Right ventricle myocardium superior (tissue), 1 donor: ENCODE measurements at places on chromosomes 1 and 21. TPM values are rescaled to one million over a fixed set of nuclear protein-coding genes. Genes with fewer than 3 reads are reported as not detected.

PLPP3 gene
- total RNA-seq = 117 TPM

GRCh38 chr1:65377496-65378246 is 42.8 kb upstream of the LEPR start:
- no peak for DNase-seq

SMG5 gene
- 82.4 TPM for total RNA-seq

EPHA10 gene
- total RNA-seq = 0.13 TPM

GRCh38 chr1:167650269-167651160 is 20.5 kb downstream of the RCSD1 start:
- peak; percentile 69 for DNase-seq

- no peak for DNase-seq
Measured at GRCh38 chr1:90831910-90832309, 114.8 kb upstream of the BARHL2 start.

DNA sequence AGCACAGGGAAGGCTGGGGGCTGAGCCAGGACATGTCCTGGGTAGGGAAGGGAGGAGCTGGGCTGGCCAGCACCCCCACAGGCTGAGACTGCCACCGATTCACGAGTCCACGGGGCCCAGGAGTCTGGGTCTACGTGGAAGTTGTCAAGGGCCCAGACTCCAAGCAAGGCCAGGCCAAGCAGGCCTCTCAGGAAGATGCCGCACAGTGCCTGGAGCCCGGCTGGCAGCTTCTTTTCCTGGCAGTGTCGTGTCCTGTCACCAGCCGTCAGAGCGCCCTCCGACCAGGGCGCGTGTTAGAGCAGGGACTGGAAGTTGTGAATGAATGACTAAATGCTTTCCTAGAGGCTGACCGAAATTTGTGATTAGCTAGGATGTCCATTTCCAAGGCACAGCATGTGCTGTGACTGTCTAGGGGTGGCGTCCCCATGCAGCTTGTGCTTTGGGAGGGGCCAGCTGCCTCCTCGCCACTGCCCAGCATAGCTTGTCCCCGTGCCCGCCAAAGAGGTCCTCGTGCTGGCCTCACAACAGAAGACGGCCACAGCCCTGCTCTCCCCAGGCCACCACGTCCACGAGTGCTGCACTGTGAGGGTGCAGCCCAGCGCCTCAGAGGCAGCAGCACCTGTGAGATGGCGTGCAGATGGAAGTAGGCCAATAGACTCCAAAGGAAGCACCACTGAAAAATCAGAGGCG is 147.4 kb upstream of the COL6A1 start:
- no peak for DNase-seq

KRTAP11-1 gene
- total RNA-seq = not detected

BARHL2 gene
- total RNA-seq = not detected

SH2D5 gene
- total RNA-seq = not detected

CNR2 gene
- not detected for total RNA-seq
